NCI-H1436 treated with DMSO at 0.1 percent for 48 hours (cell line): ENCODE measurements at places on chromosomes 16 and 17.

DNA sequence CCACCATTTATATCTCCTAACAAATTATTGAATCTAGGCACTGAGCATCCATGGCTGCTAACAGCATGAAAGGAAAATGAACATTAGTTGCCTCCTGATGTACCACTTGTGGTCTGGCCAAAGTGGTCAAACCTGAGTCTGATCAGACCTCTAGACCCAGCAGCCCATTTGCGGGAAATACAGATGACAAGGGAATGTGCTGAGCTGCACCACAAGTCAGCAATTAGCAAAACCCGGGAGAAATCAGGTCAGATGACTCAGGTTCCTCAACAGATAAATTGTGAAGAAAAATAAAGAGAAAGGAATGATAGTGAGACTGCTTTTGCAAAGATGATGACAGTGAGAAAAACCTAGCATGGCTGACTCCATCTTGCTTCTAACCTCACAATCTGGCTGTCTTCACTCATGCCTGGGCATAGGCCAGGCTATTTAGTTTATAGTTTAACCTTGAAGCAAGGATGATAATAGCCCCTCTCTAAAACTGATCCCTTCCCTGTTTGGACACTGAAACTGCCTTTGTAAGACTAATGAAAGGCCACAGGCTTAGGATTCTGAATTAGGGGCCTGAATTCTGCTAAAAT lies 142.7 kb upstream of the ASIC2 start:
- DNase-seq = no peak

GRCh38 chr16:72457243-72457940 lies 285.4 kb upstream of the PMFBP1 start:
- DNase-seq = no peak

DNA sequence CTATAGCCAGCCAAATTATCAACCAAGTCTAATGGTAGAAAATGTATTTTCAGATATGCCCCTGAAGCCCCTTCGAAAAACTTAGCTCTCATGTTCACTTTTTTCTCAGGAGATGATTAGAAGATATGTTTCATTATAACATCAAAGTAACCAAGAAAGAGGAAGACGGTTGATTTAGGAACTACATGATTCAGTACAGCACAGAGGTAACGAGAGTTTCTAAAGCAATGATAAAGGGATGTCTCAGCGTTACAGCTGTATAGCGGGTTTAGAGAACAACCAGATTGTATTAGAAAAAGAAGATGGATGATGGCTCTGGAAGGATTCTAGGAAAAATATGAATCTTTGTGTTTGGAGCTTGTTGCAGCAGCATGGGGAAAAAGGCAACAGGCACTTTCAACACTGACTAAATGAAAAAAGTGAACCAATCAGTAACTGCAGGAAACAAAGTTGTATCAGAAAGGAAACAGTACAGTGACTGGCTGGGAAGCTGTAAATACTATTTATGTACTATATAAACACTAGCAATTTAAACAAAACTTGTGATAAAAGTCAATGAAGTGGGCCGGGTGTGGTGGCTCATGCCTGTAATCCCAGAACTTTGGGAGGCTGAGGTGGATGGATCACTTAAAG lies 21.5 kb downstream of the MBTD1 start:
- DNase-seq = no peak

GRCh38 chr17:77449908-77450741 lies 309.4 kb downstream of the SEC14L1 start:
- DNase-seq = no peak

GRCh38 chr17:69706127-69706526 lies 291.6 kb downstream of the MAP2K6 start:
- no peak for DNase-seq

- DNase-seq = no peak
Measured at GRCh38 chr17:79607940-79608623, 2.8 kb downstream of the RBFOX3 start.

DNA sequence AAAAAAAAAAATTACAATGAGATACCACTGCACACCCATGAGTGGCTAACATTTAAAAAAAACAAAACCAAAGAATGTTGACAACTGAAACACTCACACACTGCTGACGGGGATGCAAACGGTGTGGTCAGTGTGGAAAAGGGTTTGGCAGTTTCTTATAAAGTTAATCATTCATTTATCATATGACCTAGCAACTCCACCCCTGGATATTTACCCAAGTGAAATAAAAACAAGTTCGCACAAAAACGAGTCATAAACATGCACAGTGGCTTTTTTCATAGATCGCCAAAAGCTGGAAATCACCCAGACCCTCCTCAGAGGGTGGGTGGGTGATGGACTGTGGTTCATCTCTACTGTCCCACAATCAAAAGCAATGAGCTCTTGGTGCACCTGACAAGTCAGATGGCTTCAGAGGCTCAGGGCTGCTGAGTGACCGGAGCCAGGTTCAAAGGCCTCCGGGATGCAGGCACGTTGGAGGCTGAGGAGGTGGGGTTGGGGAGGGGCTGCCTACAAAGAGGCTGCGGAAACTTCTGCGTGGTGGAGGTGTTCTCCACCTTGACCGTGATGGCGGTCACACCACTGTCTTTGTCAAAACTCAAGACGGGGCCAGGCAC lies 14.2 kb downstream of the RAB40B start:
- no peak for DNase-seq
